ENCODE measurements at places on chromosomes 11 and 22. TPM values are rescaled to one million over a fixed set of nuclear protein-coding genes. Genes with fewer than 3 reads are reported as not detected.

The OR8A1 gene
- polyA plus RNA-seq = not detected

The CARD10 gene
- polyA plus RNA-seq = 1.6 TPM

The KRTAP5-11 gene
- not detected for polyA plus RNA-seq

The YWHAH gene
- polyA plus RNA-seq = 233 TPM

The DKK3 gene
- polyA plus RNA-seq = 1,283 TPM

The OR52A1 gene
- not detected for polyA plus RNA-seq

The UPK3A gene
- not detected for polyA plus RNA-seq

The APOA4 gene
- polyA plus RNA-seq = not detected

The MGAT3 gene
- 0.09 TPM for polyA plus RNA-seq

The PKP3 gene
- 0.24 TPM for polyA plus RNA-seq

The SLC37A4 gene
- polyA plus RNA-seq = 12.6 TPM

The SCO2 gene
- polyA plus RNA-seq = 0.42 TPM

The GGTLC2 gene
- not detected for polyA plus RNA-seq

The LRRC56 gene
- 0.28 TPM for polyA plus RNA-seq

The RFPL1 gene
- polyA plus RNA-seq = not detected

The MS4A3 gene
- polyA plus RNA-seq = not detected

The OR51B2 gene
- polyA plus RNA-seq = not detected

The ANKK1 gene
- not detected for polyA plus RNA-seq

The ASCL3 gene
- polyA plus RNA-seq = not detected

The APOC3 gene
- polyA plus RNA-seq = not detected

The NUDT8 gene
- 1.6 TPM for polyA plus RNA-seq

The TRIM77 gene
- not detected for polyA plus RNA-seq

The TMEM126B gene
- polyA plus RNA-seq = 84.5 TPM

The ME3 gene
- polyA plus RNA-seq = 9.6 TPM

The TMEM191C gene
- polyA plus RNA-seq = 0.36 TPM

The MRGPRF gene
- 88.1 TPM for polyA plus RNA-seq

Data from fibroblast of lung (primary cell).